H54 (cell line): ENCODE measurements at places on chromosomes 5 and 9.

- no peak for DNase-seq
These were observed 8.3 kb upstream of the XPA start for GRCh38 chr9:97705354-97705950.

GRCh38 chr5:89850513-89850865 is 559.1 kb downstream of the CETN3 start:
- DNase-seq = no peak

- no peak for DNase-seq
These were observed 600.2 kb upstream of the CCNG1 start for GRCh38 chr5:162837155-162837554.

DNA sequence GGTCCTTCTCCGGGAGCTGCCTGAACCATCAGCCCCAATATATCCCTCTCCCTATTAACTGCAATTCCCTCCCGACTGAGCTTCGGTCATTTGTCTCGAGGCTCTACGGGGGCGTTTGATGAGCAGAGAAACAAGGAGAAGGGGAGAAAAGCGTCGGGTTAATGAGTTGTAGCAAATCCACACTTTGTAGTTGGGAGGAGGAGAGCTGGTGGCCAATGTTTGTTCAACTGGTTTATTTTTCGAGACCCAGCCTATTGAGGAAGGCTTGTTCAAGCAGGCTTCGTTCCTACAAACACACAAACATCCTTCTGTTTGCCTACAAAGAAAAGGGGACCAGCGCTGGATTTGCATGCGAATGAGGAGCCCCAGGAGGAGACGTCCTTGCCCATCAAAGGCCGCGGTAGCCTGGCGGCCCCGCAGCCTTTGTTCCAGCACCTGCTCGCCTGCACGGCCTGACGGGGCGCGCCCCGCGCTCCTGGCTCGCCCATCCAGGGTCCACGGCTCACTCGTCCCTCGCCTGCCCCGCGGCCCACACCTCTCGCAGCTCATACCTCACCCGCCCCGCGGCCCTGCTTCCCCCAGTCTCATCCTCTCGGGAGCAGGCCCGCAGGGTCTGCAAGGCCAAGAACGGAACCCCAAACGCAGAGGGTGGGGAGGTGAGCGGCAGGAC is 4.6 kb downstream of the FOXD1 start:
- no peak for DNase-seq

- DNase-seq = no peak
These were observed 123.6 kb downstream of the IRX2 start for GRCh38 chr5:2627867-2628266.

DNA sequence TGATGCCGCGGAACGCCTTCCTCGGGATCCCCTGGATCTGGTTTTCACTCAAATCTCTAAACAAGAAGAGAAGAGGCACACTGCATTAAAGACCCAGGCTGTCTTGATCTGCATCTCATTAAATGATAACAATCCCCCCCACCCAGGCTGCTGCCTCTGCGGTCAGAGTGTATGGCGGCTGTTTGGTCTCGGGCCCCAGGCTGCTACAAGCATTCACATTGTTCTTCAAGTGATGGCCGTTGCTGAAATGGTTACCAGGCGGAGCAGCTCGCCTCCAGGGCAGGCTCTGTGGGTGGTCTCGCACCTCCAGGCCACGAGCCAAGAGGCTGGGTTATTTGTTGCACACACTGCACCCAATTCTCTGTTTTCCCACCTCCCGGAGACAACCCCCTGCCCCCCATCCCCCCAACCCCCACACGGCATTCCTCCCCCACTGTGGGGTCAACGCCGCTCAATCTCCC is 304.1 kb upstream of the PANK3 start:
- DNase-seq = no peak
